ENCODE measurements at places on chromosomes 11 and 22. TPM values are rescaled to one million over a fixed set of nuclear protein-coding genes. Genes with fewer than 3 reads are reported as not detected.

DNA sequence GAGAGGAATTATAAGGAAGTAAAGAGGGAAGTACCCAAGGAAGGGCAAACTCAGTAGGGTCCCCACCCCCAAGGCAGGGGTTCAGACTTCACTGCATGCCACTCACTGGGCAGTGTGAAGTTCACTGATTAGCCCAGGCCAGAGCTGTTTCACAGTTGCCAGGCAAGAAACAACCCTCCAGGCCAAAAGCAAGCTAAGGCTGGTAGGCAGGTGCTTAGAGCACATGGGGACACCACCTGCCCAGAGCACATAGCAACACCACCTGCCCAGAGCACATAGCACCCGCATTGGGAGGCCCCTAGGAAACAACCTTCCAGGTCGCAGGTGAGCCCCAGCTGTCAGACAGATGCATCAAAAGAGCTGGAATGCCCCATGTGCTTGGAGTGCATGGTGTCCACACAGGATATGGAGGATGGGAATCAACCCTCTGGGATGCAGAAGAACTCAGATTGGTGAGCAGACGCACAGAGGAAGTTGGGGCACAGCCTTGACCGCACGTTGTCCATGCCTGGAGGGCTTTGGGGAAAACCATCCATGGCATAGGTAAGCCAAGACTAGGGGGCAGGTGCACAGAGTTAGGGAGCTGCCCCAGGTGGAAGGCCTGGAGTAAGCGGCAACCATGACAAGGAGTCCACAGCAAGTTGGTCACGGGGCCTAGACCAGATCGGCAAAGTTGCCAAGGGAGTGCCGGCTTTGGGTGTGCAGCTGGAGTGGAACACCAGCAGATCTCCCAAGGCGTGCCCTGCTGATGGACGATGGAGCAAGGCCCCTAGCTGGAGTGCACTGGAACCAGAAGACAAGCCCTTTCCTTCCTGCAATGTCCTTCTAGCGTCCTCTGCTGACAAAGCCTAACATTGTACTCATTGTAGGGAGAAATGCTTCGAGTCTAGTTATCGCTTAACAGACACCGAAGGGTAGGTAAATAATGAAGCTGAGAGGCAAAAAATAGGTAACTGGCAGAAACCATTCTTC, 7.8 kb upstream of the TMEM216 start:
- DNase-seq = no peak

- DNase-seq = no peak
These were observed 47.6 kb downstream of the MAML2 start for GRCh38 chr11:96295369-96295768.

The KCNJ11 gene
- total RNA-seq = 11.0 TPM

The GGTLC3 gene
- total RNA-seq = not detected
